ENCODE measurements at places on chromosomes 1 and 21.

- no peak for DNase-seq
Measured at GRCh38 chr1:244394826-244395765, 56.6 kb downstream of the ADSS2 start.

DNA sequence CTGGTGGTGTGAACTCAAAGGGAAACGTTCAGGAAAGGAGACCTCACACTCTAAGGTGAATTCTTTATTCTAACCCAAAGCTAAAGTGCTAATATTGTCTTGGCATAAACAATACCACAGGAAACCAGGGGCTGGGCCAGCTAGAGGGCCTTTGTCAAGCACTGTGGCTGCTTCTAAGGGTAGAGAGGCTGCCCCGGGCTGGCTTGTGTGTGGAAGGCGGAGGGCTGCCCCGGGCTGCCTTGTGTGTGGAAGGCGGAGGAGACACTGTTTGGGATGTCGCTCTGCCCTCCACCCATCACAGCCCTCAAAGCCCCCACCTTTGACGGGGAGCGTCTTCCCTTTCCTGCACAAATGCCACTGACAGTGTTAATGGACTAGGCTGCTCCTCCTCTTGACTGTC is 216.8 kb downstream of the TOMM20 start:
- peak; percentile 15 for DNase-seq

DNA sequence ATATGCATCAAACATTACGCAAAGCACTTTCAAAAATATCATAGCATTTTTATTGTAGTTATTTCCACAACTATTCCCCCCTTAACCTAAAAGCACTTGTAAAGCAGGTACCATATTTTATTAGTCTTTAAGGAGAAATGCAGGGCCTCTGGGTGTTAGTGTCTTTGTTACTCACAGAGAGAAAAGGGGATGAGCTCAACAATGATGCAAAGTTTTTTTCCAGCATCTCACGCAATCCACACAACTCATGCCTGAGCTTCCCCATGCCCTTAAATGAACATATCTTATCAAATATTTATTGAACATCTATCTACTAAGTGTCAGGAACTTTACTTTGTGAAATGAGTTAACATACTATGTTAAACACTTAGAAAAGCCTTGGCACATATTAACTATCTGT is 50.6 kb downstream of the BEND5 start:
- no peak for DNase-seq

DNA sequence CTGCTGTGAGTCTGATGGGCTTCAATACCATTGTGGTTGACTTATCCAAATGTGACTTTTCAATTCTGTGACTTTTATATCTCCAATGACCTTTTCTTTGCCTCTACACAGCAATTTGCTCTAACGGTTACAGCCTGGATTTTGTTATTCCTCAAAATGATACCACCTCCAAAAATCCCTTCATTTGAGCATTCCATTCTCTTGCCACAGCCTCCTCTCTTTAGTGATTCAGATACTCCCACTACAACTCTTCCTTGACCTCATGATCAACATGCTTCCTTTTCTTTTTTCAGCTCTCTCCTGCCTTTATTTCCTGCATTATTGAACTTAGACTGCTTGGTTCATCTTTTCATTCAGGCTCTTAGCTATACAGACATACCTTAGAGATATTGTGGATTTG is 16.6 kb upstream of the IL19 start:
- no peak for DNase-seq

DNA sequence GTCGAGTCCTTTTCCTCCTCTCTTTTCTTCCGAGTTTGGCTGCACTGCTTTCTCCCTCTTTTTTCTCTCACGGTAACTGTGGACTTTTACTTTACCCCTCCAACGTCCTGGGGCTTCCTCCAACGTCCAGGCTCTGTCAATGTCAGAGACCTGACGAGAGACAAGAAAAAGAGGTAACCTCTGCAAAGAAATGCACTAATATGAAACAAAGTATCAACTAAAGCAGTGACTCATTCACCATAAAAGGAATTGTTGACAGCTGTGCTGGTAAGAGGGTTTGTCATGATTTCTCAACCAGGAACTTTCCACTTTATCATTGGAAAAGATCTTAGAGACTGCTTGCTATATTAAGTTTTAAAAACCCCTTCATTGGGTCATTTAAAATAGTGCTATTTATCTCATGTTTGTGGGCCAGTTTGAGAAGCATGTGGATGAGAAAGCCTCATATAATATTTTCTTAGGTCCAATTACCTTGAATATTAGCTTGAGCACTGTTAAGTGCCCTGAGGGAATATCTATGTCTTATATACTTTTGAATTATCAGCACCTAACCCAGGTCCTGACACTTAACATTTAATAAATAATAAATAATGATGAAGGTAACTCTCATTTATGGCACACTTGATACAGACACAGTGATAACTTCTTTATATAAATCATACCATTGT is at the start of gene GBP2:
Gene GBP2, minus strand, starts transcription at position 202 of the 668 bp plus-strand sequence. CDS start 4,148 bp downstream, outside the sequence.
- DNase-seq = no peak

DNA sequence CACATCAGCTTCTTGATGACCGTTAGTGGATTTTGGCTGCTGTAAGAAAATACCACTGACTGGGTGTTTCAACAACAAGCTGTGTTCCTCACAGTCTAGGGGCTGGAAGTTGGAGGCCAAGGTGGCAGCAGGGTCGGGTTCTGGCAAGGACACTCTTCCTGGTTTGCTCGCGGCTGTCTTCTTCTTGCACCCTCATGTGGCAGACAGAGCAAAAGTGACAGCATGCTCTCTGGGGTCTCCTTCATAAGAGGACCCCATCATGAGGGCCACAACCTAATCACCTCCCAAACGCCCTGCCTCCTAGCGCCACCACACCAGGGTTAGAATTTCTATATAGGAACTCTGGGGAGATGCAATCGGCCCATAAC is 18.6 kb upstream of the TSPEAR start:
- no peak for DNase-seq

GRCh38 chr1:186875896-186876835 is 47.4 kb downstream of the PLA2G4A start:
- no peak for DNase-seq

DNA sequence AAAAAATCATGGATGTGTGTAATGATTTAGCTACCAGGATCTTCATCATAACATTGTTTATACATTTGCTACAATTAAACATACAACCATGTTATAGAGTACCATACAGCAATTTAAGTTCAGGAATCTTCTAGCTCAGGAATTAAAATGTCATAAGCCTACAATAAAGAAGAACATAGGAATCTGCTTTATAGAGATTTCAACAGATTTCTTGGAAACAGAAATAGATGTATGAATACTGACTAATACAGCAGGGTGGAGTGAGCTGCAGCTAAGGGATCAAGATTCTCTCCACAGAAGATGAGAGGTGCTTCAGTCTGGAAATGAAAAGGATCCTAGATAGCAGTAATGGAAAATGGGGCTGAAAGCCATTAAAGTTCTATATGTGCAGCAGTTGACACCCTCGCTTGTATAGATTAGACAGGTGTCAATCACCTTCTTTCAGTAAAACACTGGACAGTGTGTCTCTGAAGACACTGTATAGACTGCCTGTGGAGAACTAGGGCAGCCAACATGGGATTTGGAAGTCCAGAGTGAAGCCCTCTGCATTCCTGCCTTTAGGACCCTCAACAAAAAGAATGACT is 73.9 kb downstream of the DNTTIP2 start:
- DNase-seq = no peak

DNA sequence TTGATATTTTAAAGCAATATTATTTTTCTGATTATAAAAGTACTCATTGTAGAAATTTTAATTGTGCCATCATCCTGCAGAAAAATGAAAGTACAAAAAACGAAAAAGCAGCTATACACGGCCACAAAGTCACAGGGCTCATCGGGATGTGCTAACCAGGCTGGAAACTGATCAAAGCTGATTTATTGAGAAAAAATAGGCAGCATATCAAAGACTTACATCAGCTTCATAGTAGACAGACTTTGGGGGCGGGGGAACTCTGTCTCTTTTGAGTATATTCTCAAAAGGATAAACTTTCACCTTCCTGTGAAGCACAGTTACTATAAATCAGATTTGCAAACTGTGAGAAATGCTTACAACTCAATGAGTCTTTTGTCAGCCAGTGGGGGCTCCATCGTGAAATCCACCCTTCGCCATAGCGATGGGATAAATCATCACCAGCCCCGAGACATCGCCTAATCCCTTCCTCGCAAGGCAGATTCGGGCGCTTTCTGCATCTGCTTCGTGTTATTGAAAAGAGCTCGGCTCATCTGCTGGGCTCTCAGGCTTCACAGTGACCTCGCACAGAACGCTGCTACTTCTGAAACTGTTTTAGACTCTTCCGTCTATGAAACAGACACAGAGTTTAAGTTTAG is 69.2 kb upstream of the ERG start:
- DNase-seq = no peak

DNA sequence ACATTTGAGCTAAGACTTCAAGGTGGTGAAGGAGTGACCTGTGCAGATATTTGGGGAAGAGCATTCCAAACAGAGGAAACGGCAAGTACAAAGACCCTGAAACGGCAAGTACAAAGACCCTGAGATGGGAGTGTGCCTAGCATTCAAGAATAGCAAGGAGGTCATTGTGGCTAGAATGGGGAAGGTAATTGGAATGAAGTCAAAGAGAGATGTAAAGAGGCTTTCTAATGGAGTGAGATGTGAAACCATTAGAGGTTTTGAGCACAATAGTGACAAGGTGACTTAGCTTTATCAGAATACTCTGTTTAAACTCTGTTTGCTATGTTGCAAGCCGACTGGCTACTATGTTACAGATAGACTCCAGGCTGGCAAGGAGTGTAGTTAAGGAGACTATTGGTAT is 4.4 kb downstream of the CDC7 start:
- no peak for DNase-seq

DNA sequence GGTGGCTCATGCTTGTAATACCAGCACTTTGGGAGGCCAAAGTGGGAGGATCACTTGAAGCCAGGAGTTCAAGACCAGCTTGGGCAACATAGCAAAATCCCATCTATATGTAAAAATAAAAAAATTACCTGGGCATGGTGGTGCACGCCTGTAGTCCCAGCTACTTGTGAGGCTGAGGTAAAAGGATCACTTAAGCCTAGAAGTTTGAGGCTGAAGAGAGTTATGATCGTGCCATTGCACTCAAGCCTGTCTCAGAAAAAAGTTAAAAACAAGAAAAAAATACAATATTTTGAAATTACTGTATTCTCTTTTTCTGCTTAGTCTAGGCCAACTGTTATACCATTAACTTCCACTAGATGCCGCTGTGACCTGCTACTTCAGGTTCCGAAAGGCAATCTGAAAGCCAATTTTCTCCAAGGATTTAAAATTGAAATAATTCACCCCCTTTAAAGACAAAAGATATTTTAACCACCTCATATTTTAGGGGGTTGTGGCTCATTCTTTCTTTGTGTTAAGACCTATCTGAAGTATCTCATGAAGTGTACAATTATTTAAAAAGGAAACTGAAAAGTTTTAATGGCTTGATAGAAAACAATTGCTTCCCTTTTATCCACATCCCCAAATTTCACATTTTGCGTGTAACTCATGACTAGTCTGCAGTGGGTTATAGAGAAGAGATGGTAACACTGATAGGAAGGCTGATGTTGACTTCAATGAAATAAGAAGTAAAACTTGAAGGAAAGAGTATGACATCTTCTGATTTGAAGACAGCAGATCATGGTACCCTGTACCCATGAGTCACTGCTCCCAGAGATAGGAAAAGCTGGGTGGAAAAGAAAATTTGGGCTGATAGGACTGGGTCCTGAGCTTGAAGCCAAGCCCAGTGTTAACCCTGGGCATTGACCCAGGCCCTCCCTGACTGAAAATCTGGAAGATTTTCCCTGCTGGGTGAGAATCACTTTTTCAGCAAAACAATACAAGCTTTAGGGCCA is 24.4 kb upstream of the CLDN14 start:
- no peak for DNase-seq

GRCh38 chr1:16969057-16969611 is 11.3 kb downstream of the MFAP2 start:
- DNase-seq = no peak
